ENCODE measurements at places on chromosomes 2 and 18. TPM values are rescaled to one million over a fixed set of nuclear protein-coding genes. Genes with fewer than 3 reads are reported as not detected.

GDF7 gene
- 2.7 TPM for total RNA-seq

DNA sequence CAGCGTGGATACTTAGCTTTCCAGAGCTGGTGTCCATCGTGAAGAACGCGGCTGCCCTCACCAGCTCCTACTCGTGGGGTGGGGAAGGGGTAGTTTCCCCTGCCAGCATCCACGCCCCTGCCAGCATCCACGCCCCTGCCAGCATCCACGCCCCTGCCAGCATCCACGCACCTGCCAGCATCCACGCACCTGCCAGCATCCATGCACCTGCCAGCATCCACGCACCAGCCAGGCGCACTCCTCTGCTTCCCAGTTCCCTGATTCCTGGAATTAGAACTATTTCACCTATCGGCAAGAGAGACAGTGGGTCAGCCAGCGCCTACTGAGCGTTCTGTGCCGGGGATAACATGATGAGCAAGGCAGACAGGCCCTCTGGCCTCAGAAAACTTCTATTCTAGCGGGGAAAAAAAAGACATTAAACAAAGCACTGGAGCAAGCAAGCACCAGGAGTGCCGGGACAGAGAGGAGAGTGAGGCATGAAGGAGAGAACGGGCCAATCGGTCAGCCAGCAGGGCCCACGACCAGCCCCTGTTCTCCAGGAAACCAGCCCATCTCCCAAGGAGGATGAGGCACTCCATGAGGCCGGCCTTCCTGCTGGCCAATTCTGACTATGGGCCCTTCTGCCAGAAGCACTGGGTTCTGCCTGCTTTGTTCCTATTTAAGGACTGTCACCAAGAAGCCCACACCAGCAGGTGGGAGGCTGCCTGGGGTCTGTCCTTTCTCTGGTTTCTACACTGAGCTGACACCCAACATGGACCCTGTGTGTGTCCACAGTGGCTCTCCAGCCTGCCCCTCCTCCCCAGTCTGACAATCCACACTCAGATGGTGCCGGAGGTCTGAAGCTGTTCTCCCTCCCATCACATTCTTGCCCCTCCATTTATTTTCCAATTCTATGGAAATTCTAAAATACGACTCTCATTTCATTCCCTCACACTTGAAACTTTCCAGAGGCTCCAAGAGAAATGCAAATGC, 78.4 kb upstream of the SALL3 start:
- no peak overlapping the region for H3K4me3 ChIP-seq
- no peaks in the 10 kb centered on the region for H3K36me3 ChIP-seq
- no peaks in the 10 kb centered on the region for H3K4me1 ChIP-seq
- no peaks in the 10 kb centered on the region for H3K27me3 ChIP-seq

GRCh38 chr2:11027195-11027594, 115.5 kb downstream of the KCNF1 start:
- H3K4me3 ChIP-seq: no peak overlapping the region
- no peak for DNase-seq
- H3K4me1 ChIP-seq: no peaks in the 10 kb centered on the region
- H3K36me3 ChIP-seq: no peaks in the 10 kb centered on the region

DNA sequence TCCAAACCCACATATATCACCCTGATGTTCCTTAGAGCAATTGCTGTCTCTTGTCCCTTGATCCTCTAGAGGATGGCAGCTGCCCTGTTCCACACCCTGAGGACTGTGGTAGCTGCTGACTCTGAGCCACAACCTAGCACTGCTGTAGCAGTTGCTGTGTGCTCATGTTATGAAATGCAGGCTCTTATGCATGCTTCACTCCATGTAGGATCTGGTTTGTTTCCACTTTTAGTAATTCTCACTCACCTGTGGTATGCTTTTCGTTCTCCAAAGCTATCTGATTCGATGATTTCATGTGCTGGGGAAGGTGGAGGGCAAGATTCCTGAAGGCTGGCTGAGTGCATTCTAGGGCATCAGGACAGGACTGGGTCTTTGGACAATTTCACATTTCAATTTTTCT, 649.0 kb upstream of the RAB6C start:
- DNase-seq: no peak
- H3K27me3 ChIP-seq: no peaks in the 10 kb centered on the region
- no peak overlapping the region for H3K4me3 ChIP-seq
- no peak overlapping the region for H3K27ac ChIP-seq
- no peaks in the 10 kb centered on the region for H3K36me3 ChIP-seq
- no peaks in the 10 kb centered on the region for H3K4me1 ChIP-seq

DNA sequence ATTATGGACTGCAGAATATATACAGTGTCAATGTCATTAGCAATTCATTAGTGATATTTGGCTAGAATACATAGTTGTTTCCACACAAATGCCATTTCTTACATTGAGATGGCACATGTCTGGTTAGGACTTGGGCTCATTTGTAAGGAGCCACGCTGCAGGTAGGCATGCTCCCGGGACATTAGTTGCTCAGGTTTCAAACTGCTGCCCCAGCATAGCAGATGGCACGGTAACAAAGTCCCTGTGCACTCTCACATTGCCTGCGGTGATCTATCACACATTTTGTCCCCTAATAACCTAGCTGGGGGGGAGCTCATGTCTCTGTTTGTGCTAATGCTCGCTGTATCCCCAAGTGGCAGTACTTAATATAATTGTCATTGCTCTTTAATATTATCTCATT, 185.1 kb downstream of the NEDD4L start:
- H3K27ac ChIP-seq: no peak overlapping the region
- no peaks in the 10 kb centered on the region for H3K36me3 ChIP-seq
- peaks cover 12% of the 10 kb centered on the region for H3K4me1 ChIP-seq
- DNase-seq: peak; percentile 78
- H3K4me3 ChIP-seq: no peak overlapping the region

CTIF gene
- 137 TPM for total RNA-seq

PPP1R1C gene
- not detected for total RNA-seq

DNA sequence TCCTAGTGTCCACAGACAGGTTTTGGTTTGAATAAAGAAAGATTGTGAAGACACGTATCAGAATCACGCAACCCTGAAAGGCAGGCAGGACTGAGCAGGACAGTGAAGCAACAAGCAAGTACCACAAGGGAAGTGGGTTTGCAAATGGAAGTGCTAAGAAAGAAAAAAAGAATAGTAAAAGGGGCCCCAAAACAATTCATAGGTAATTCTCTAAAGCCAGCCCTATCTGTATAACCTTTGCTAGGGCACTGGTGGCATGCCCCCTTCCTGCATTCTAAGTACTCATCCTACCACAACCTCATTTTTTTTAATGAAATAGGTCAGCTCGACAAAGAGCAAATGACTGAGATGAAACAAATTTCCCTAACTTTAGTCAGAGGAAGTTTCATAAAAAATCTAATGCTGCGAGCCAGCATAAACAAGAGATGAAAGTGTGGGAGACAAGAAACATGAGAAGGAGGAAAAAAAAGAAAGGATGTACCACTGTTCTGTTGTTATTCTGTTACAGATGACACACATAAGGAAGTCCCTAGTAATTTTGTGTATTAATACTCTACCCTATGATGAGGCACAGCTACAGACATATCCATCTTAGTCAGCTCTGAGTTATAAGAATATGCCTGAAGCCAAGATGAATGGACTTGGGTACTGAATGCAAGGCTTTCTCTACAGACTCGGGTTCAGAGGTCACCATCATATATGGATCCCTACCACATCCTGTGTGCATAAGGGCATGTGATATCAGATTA, 32.2 kb downstream of the IKZF2 start:
- DNase-seq: no peak
- H3K27ac ChIP-seq: no peak overlapping the region
- no peaks in the 10 kb centered on the region for H3K27me3 ChIP-seq

GRCh38 chr2:177597759-177598158, 205.2 kb downstream of the AGPS start:
- H3K4me3 ChIP-seq: peak overlapping the region; percentile 24
- H3K27me3 ChIP-seq: no peaks in the 10 kb centered on the region
- peaks cover 20% of the 10 kb centered on the region for H3K4me1 ChIP-seq
- no peaks in the 10 kb centered on the region for H3K36me3 ChIP-seq
- DNase-seq: no peak
- H3K27ac ChIP-seq: no peak overlapping the region

DNA sequence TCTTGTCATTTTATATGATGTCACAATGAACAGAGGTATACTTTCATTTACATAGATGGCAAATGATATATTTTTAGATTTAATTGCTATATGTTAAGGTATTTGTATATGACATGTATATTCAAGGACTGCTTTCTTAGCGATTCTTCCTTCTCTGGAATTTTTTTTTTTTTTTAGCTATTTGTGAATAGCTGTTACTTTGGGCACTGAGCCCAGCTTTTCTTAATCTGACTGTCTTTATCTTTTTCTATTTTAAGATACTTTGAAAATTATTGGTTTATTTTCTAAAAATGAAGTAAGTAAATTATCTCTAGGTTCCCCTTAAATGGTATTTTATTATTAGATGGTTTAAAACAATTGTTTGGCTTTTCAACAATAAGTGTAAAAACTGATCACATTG, 4.0 kb upstream of the GLS start:
- H3K27ac ChIP-seq: no peak overlapping the region
- no peaks in the 10 kb centered on the region for H3K36me3 ChIP-seq
- no peak for DNase-seq
- H3K4me3 ChIP-seq: no peak overlapping the region

NOL4 gene
- not detected for total RNA-seq

SULT1C2 gene
- total RNA-seq: not detected

MBD1 gene
- total RNA-seq: 74.6 TPM

- H3K36me3 ChIP-seq: no peaks in the 10 kb centered on the region
- H3K4me3 ChIP-seq: no peak overlapping the region
- no peak overlapping the region for H3K27ac ChIP-seq
- no peak for DNase-seq
- no peaks in the 10 kb centered on the region for H3K4me1 ChIP-seq
- no peaks in the 10 kb centered on the region for H3K27me3 ChIP-seq
Observed at GRCh38 chr18:43917520-43917919, 640.2 kb upstream of the SYT4 start.

- no peaks in the 10 kb centered on the region for H3K36me3 ChIP-seq
- no peaks in the 10 kb centered on the region for H3K27me3 ChIP-seq
- no peak overlapping the region for H3K4me3 ChIP-seq
- DNase-seq: no peak
- H3K4me1 ChIP-seq: no peaks in the 10 kb centered on the region
- no peak overlapping the region for H3K27ac ChIP-seq
Observed at GRCh38 chr2:216222650-216223352, 113.7 kb downstream of the XRCC5 start.

GRCh38 chr2:46275995-46276394, 21.2 kb upstream of the EPAS1 start:
- no peak overlapping the region for H3K4me3 ChIP-seq
- no peaks in the 10 kb centered on the region for H3K27me3 ChIP-seq
- no peak overlapping the region for H3K27ac ChIP-seq
- H3K36me3 ChIP-seq: no peaks in the 10 kb centered on the region
- no peak for DNase-seq
- peaks cover 18% of the 10 kb centered on the region for H3K4me1 ChIP-seq

- no peaks in the 10 kb centered on the region for H3K27me3 ChIP-seq
- H3K4me1 ChIP-seq: peaks cover 19% of the 10 kb centered on the region
- no peak overlapping the region for H3K4me3 ChIP-seq
- DNase-seq: no peak
- no peak overlapping the region for H3K27ac ChIP-seq
Observed at GRCh38 chr2:64212346-64212745, 68.1 kb upstream of the PELI1 start.

- no peaks in the 10 kb centered on the region for H3K27me3 ChIP-seq
- no peaks in the 10 kb centered on the region for H3K36me3 ChIP-seq
- peaks cover 7% of the 10 kb centered on the region for H3K4me1 ChIP-seq
- H3K27ac ChIP-seq: no peak overlapping the region
Observed at GRCh38 chr2:174835797-174836255, 71.6 kb upstream of the CHRNA1 start.

DNA sequence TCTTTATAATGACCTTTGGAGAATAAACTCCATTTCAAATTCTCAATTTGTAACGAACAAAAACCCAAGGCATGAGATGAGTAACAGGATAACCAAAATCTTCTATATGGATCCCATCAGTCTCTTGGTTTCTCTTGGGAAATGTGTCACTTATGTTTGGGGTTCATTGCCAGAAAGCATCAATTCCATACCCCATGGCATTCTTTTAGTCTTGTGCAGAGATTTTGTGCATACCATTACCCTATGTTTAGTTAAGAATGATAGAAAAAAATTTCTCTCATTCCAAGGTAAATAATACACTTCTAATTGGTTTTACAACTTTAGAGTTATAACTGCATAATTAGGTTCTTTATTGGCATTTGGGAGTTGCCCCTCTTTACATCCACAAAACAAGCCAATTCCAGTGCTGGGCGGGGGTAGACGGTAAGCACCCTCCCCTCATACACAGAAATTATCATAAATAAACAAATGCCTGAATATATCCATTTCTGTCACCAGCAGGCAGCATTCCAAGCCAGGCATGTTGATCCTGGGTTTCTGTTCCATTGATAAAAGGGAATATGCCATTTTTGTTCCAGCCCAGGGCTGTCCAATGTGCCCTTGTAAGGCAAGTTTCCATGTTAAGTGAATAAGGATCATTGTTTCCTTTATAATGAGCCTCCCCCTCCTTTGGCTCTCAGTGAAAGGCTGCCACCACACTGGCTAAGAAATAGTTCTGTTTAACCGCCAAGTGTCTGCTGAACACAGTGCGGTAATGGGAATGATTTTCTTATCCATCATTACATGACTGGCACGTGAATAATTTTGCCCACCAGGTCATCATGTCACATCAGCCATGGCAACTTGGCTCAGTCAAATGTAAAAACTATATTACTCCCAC, 680.1 kb upstream of the ZEB2 start:
- no peak overlapping the region for H3K4me3 ChIP-seq
- no peaks in the 10 kb centered on the region for H3K27me3 ChIP-seq
- no peaks in the 10 kb centered on the region for H3K36me3 ChIP-seq
- no peaks in the 10 kb centered on the region for H3K4me1 ChIP-seq
- H3K27ac ChIP-seq: no peak overlapping the region
- peak; percentile 55 for DNase-seq

FHOD3 gene
- 37.7 TPM for total RNA-seq

DNA sequence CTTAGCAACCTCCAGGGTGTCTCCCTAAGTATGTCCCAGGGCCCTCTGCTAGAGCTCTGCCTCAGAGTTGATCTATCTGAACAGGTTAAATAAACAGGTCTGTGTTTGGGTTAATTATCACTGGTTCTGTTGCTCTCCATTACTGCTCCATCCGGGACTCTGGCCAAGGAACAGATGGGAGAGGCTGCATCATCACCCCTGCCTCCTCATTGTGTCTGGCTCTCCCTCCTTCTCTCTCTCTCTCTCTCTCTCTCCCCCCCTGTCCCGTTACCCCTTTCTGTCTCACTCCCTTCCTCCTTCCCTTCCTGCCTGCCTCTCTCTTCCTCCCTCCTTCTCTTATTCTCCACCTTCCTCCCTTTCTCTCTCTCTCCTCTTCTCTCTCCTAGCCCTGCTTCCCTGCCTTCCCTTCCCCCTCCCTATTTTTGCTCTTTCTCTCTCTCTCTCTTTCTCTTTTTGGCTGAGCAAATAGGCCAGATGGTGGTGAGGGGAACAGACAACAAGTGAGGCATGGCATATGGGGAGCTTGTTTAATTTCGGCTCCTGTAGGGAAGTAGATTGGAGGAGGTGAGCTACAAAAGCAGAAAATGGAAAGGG, 62.1 kb downstream of the SETBP1 start:
- H3K4me3 ChIP-seq: no peak overlapping the region
- H3K27ac ChIP-seq: peak overlapping the region; percentile 77
- H3K27me3 ChIP-seq: no peaks in the 10 kb centered on the region
- H3K4me1 ChIP-seq: peaks cover 73% of the 10 kb centered on the region

GRCh38 chr18:52937840-52938239, 597.8 kb downstream of the DCC start:
- H3K36me3 ChIP-seq: no peaks in the 10 kb centered on the region
- H3K27me3 ChIP-seq: no peaks in the 10 kb centered on the region
- no peak overlapping the region for H3K27ac ChIP-seq
- no peak for DNase-seq

GRCh38 chr2:213722565-213722964, 438.3 kb downstream of the SPAG16 start:
- no peak overlapping the region for H3K4me3 ChIP-seq
- H3K36me3 ChIP-seq: no peaks in the 10 kb centered on the region
- no peaks in the 10 kb centered on the region for H3K4me1 ChIP-seq
- no peak for DNase-seq
- no peaks in the 10 kb centered on the region for H3K27me3 ChIP-seq

All from esophagus muscularis mucosa (tissue), 4 donors.